ENCODE measurements at places on chromosomes 2 and 18. TPM values are rescaled to one million over a fixed set of nuclear protein-coding genes. Genes with fewer than 3 reads are reported as not detected.

The MC4R gene
- total RNA-seq = not detected

The POMC gene
- total RNA-seq = 0.63 TPM

The REG3G gene
- not detected for total RNA-seq

The TSPYL6 gene
- total RNA-seq = not detected

The ANKRD30BL gene
- total RNA-seq = not detected

The TUBA3D gene
- not detected for total RNA-seq

The GPBAR1 gene
- total RNA-seq = 0.13 TPM

The OTOF gene
- total RNA-seq = 20.7 TPM

The ITPRIPL1 gene
- 4.0 TPM for total RNA-seq

The LRRC30 gene
- total RNA-seq = not detected

The ATG4B gene
- 32.6 TPM for total RNA-seq

The DHRS9 gene
- not detected for total RNA-seq

The UGT1A10 gene
- not detected for total RNA-seq

The CCDC68 gene
- total RNA-seq = 0.26 TPM

The SLC11A1 gene
- under 0.01 TPM for total RNA-seq

The CIB4 gene
- not detected for total RNA-seq

The LIMS1 gene
- total RNA-seq = 543 TPM

The TBR1 gene
- under 0.01 TPM for total RNA-seq

The CHCHD5 gene
- total RNA-seq = 7.2 TPM

The CETN1 gene
- total RNA-seq = not detected

The PSTPIP2 gene
- 0.63 TPM for total RNA-seq

The CHRNA1 gene
- total RNA-seq = 0.90 TPM

The POTEE gene
- 0.26 TPM for total RNA-seq

The LYPD6B gene
- total RNA-seq = not detected

The NLRC4 gene
- not detected for total RNA-seq

The KLHL14 gene
- total RNA-seq = 0.39 TPM

The OTOS gene
- total RNA-seq = not detected

The ACTG2 gene
- not detected for total RNA-seq

The SIX3 gene
- not detected for total RNA-seq

The ACTR1B gene
- 62.0 TPM for total RNA-seq

The KIAA2012 gene
- total RNA-seq = not detected

The CRYBA2 gene
- total RNA-seq = not detected

The MAB21L4 gene
- total RNA-seq = not detected

The ANKRD36 gene
- total RNA-seq = 28.8 TPM

The ZNF519 gene
- 3.1 TPM for total RNA-seq

The HOXD9 gene
- total RNA-seq = 16.8 TPM

The EDAR gene
- not detected for total RNA-seq

The PLCL1 gene
- 0.76 TPM for total RNA-seq

The NT5DC4 gene
- total RNA-seq = not detected

The C2orf80 gene
- not detected for total RNA-seq

The DYTN gene
- total RNA-seq = not detected

The CCDC121 gene
- total RNA-seq = 1.0 TPM

The RASGRP3 gene
- 184 TPM for total RNA-seq

The CD207 gene
- under 0.01 TPM for total RNA-seq

The C1GALT1C1L gene
- 0.13 TPM for total RNA-seq

All from dermis microvascular lymphatic vessel endothelial cell (primary cell).